HCT116 (cell line): ENCODE measurements at places on chromosomes 12 and 14. TPM values are rescaled to one million over a fixed set of nuclear protein-coding genes. Genes with fewer than 3 reads are reported as not detected.

LMNTD1 gene
- not detected for total RNA-seq

PTPN6 gene
- total RNA-seq = 47.7 TPM

GPRC5D gene
- total RNA-seq = not detected

DHRS2 gene
- 10.0 TPM for total RNA-seq

KCNC2 gene
- total RNA-seq = not detected

NOS1 gene
- 0.22 TPM for total RNA-seq

RPGRIP1 gene
- not detected for total RNA-seq

RERGL gene
- total RNA-seq = not detected

ACSS3 gene
- total RNA-seq = 0.30 TPM

TGM1 gene
- total RNA-seq = 5.6 TPM

RPS29 gene
- total RNA-seq = 1,825 TPM

KCNMB4 gene
- total RNA-seq = 5.0 TPM

KIF26A gene
- total RNA-seq = 10.2 TPM

ZNF641 gene
- 12.1 TPM for total RNA-seq

DAO gene
- total RNA-seq = not detected

MAP3K9 gene
- total RNA-seq = 11.7 TPM

MIP gene
- total RNA-seq = 0.79 TPM

PTPRQ gene
- total RNA-seq = not detected

DNA sequence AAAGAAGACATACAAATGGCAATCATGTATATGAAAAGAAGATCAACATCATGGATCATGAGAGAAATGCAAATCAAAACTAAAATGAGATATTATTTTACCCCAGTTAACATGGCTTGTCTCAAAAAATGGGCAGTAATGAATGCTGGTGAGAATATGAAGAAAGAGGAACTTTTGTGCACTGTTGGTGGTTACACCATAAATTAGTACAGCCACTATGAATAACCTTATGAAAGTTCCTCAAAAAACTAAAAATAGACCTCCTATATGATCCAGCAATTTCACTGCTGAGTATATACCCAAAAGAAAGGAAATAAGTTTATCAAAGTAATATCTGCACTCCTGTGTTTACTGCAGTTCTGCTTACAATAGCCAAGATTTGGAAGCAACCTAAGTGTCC is 151.7 kb downstream of the PDZRN4 start:
- no peak for DNase-seq

- DNase-seq = no peak
Observed at GRCh38 chr14:72535485-72535884, 358.4 kb downstream of the DPF3 start.

GRCh38 chr12:26857465-26858176 is 24.6 kb upstream of the ITPR2 start:
- DNase-seq = no peak

- DNase-seq = no peak
Observed at GRCh38 chr12:51322452-51322851, 1.5 kb downstream of the BIN2 start.

- DNase-seq = no peak
Observed at GRCh38 chr14:96929950-96930349, 132.8 kb downstream of the VRK1 start.

DNA sequence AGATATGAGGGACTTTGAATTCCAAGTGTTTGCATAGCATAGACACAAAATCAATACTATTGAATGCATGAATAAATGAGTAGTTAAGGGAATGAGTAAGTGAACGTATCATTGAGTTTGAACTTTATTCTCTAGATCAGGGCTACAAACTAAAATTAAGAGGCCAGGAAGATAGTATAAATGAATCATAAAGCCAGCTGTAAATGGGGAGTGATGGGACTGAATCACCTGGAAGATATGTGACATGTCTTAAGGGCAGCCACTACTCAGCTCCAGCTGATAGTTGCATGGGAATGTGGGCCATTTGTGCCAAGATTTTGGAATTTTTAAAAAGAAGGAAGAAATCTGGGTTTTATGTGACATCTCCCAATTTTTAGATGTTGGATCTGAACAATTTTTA is 229.9 kb downstream of the AKAP6 start:
- DNase-seq = no peak

- DNase-seq = no peak
Observed at GRCh38 chr12:16523284-16523950, 82.5 kb downstream of the LMO3 start.

DNA sequence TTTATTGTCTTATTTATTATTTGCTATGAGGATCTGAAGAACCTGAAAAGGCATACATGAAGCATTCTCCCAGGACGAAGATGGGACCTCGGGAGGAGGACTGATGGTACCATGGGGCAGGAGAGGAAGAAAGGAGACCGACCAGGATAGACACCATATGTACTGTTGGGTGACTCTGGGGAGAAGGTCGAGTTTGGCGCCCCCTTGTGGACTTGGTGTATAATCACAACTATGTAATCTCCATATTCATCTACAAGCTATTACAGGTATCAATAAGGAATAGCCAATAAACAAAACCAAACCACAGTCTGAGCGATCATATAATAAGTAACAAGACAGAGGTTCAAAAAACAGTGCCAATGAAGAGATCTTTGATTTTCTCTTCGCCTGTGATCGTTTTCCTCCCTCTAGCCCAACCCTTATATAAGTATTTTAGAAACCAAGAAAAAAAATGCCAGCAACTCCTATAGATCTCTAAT is 139.1 kb downstream of the SPTSSA start:
- peak; percentile 46 for DNase-seq

GRCh38 chr12:82058197-82058596 is 299.0 kb upstream of the PPFIA2 start:
- no peak for DNase-seq

- DNase-seq = no peak
Observed at GRCh38 chr14:34935488-34935887, 47.3 kb upstream of the SRP54 start.

DNA sequence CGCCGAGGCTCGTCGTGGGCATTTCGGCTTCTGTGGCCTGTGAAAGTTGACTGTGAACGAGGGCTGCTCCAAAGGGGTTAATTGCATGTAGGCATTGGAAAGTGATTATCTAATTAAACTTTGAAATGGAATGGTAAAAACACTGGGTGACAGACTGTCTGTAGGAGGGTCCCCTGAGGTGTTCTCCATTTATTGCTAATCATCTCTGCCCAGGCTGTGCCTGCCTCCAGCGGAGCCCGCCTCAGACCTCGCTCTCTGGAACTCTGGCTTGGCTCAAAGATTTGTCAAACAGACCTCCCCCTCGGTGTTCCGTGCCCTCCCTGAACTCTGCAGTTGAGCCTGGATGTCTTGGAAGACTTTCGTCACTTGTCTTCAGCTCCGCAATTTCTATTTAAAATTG is 50.2 kb upstream of the VRK1 start:
- DNase-seq = no peak

- peak; percentile 3 for DNase-seq
Observed at GRCh38 chr14:50260511-50260910, 29.1 kb upstream of the SOS2 start.

- peak; percentile 97 for DNase-seq
Observed at GRCh38 chr12:89225808-89226411, 126.4 kb downstream of the DUSP6 start.

DNA sequence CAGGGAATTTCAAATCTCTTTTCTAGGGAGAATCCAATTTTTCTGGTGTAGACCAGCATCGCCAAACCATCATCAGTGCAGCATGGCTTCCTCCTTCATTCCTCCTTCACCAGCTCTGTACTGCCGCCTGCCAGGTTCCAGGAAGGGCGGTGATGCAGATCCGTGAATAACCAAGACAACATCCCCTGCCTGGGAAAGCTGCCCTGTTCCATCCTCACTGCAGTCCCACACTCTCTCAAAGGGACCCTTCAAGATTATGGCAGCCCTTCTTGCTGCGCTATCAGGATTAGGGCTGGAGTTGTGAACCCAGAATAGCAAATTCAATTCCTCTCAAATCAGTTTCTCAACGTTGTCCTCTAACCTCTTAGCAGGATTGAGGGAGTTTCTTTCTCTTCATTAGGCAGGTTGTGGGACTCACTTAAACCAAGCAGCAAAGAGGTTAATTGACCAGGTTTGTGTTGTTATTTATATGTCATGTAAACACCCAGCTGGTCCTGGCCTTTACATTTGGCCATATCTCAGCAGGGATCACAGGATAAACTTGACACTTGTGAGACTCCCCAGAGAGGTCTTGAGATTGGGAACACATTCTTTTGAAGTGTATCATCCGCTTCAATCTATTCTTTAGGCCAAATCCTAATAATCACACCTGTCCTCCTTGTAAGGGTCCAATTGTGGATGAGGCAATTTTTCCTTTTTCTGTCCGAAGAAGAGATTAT is 26.2 kb downstream of the TMEM30B start:
- no peak for DNase-seq

DNA sequence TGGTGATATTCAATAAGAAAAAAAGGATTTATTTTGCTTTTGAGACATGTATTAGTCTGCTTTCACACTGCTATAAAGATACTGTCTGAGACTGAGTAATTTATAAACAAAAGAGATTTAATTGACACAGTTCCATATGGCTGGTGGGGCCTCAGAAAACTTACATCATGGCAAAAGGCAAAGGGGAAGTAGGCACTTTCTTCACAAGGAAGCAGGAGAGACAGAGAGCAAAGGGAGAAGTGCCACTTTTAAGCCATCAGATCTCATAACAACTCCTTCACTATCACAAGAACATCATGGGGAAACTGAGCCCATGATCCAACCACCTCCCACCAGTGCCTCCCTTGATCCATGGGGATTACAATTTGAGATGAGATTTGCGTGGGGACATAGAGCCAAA is 43.9 kb downstream of the BHLHE41 start:
- no peak for DNase-seq

- no peak for DNase-seq
Observed at GRCh38 chr14:59819446-59820088, 51.0 kb downstream of the RTN1 start.

GRCh38 chr12:25395227-25395626 is 144.5 kb upstream of the KRAS start:
- DNase-seq = no peak

DNA sequence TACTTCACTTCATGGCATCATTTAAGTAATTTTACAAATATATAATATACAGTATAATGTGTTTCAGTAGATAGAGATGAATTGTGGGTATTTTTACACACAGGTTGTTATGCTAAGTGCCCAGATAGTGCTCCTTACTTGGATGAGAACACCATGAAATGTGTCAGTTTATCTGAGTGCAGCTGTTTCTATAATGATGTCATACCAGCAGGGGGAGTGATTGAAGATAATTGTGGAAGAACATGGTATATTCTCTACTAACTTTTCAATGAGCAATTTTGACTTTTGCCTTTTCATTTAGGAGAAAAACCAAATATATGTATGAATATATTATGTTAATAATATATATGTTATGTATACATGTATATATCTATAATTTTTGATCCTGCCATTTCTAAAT is 221.6 kb downstream of the LRRK2 start:
- peak; percentile 3 for DNase-seq

DNA sequence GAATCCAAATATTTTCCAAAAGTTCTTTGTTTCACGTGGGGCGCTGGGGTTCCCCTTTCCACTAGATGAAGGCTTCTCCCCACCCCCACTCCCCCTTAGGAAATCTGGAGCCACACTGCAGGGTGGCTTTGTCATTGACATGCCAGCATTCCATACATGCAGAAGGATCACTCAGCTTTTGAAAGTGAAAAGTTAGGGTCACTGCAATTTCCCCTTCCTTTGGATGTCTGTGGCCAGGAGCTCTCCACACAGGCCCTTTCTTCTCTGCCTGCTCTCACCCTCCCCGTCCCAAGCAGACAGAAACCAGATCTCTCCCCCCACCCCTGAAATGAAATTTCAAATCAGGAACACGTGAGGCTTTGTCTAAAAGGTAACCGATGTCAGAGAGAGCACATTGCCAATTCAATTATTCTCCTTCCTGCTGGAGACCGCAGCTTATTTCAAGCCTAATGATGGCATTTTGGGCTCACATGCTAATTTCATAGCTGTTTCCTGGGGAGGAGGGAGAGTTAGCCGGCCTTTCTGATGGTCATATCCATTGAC is 153.9 kb upstream of the RFLNA start:
- DNase-seq = no peak

- DNase-seq = no peak
Observed at GRCh38 chr12:105611340-105611739, 280.8 kb downstream of the C12orf75 start.

DNA sequence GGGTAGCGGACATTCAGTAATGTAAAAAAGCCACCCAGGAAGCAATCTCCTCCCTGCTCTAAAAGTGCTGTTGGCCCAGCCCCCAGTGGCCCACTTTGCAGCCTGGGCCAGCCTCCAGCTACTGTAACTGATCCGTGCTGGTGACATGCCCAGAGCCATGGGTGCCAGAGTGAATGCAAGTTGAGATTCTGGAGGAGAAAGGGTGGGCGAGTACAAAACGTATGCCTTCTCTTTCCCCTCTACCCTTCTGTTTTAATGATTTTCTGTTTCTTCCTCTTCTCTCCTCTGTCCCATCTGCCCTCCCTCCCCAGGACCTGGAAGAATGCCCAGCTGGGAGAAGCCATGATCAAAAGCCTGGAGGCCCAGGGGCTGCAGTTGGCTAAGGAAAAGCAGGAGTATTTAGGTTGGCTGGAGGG is 16.9 kb downstream of the PLEKHD1 start:
- DNase-seq = no peak

- no peak for DNase-seq
Observed at GRCh38 chr14:100159094-100159864, at the start of gene DEGS2. DEGS2 (minus strand) TSS chr14:100159645; CDS start chr14:100159587, 58 bp downstream.

GRCh38 chr12:50659690-50660424 is 104.0 kb upstream of the ATF1 start:
- no peak for DNase-seq
